ENCODE measurements at places on chromosomes 5 and 9.

GRCh38 chr9:6008169-6008979 is 7.0 kb downstream of the RANBP6 start:
- DNase-seq = peak; percentile 100

GRCh38 chr5:172632346-172633092 is 8.5 kb upstream of the NEURL1B start:
- DNase-seq = no peak

DNA sequence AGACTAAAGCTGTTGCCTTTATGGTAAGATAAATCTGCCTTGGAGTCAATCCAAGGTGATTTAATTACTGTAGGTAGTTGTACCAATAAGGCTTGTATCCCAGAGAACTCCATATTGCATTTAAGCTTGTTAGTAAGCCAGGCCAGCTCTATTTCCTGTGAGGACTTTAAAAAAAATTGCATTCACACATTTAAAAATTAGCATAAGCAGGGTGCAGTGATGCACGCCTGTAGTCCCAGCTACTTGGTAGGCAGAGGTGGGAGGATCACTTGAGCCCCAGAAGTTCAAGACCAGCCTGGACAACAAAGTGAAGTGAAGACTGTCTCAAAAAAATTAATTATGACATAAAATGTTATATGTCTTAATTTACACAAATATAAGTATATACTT is 28.7 kb upstream of the ABL1 start:
- DNase-seq = no peak

DNA sequence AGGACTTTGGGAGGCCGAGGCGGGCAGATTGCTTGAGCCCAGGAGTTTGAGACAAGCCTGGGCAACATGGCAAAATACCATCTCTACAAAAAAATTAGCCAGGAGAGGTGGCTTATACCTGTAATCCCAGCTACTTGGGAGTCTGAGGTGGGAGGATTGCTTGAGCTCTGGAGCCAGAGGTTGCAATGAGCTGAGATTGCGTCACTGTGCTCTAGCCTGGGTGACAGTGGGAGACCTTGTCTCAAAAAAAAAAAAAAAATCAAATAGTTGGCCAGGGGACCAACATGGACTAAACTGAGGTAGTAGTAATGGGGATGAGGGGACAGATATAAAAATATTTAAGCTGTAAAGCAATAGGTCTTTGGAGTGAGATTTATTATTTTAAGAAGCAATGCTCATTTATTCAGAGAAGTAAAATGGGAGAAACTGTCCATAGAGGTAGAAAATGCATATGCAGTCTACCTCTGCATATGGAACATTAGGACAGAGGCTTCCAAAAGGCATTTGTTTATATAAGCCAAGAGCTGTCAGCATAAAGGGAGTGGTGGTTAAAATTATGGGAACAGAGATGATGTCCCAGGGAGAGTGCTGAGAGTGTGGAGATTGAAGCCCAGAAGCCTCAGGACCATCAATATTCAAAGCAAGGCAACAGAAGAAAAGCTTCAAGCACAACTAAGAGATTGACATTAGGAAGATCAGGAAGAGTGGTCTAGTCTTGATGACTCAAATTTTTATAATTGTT is 98.1 kb downstream of the UBE2R2 start:
- no peak for DNase-seq

DNA sequence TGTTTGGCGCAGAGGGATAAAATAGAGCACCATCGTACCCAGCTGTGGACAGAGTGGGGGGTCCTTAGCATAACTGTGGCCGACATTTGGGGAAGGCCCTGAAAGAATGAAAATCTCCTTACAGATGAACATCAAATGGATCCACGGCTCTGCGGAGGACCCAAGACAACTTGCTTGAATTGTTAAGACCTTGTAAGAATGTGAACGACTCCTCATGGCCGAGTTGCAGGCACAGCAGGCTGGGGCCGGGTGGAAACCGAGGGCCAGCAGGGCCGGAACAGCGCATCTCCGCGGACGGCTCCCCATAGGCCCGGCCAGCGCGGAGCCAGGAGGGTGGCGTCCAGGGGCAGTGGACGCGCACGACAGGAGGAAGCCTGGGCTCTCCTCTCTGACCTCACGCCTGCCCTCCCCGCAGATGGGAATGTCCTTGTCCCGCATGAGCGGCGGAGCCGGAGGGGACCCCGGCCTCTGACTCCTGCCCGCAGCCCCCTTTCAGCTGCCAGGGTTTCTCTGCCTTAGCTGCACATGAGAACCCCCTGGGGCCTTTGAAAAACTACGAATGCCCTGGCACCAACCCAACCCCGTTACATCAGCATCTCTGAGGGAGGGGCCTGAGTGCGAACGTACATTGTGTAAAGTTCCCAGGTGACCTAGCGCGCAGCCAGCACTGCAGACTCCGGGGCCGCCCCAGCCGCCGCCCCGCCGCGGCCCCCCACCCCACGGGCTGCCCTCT is 36.2 kb upstream of the PTCH1 start:
- DNase-seq = peak; percentile 66

DNA sequence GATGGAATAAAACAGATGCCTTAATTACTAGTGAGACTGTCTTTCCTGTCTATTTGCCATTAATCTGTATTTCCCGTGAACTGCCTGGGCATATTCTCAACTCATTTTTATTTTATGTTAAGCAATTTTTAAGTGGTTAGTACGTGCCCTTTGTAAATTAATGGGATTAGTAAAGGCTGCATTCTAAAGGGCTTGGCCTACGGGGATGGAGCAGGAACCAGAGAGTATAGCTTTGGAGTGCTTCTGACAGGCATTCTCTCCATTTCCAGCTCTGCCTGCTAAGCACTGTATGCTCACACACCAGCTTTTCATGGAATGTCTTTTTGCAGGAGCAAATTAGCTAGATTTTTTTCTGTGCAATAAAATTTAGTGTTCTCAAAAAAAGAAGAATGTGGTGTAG is 241.2 kb downstream of the MCTP1 start:
- no peak for DNase-seq

DNA sequence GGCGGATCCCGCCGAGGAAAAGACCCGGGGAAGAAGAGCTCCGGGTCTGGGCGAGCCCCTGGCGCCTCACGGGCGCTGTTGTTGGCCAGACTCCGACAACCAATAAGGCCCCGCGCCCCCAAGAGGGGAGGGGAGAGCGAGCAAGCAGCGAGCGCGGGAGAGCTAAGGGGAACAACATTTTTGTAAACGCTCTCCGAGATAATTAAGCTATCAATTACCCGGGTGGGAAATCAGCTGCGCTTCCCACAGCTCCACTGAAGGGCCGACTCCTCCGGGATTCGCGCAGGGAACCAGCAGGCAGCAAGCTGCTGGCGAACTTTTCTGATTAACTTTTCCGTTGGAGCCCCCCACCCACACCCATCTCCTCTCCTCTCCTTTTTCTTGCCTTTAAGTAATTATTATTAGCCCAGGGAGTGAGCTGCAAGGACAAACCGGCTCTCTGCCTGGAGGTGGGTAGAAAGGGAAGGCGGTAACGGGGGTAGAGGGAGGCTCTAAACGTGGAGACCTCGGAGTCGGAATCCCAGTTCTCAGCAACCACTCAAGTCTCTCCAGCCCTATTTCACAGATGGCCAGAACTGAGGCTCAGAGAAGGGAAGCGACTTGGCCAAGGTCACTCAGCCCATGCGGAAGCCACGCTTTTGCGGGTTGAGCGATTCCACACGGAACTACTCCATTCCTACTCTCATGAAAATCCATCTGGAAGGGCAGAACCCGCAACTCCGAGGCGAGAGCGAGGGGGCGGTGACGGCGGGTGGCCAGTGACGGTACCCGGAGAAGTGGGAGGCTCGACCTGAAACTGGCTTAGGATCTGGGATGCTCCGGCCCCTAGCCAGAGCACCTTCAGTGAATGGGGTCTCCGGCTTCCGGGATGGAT is 1.3 kb downstream of the ASTN2 start:
- DNase-seq = no peak

DNA sequence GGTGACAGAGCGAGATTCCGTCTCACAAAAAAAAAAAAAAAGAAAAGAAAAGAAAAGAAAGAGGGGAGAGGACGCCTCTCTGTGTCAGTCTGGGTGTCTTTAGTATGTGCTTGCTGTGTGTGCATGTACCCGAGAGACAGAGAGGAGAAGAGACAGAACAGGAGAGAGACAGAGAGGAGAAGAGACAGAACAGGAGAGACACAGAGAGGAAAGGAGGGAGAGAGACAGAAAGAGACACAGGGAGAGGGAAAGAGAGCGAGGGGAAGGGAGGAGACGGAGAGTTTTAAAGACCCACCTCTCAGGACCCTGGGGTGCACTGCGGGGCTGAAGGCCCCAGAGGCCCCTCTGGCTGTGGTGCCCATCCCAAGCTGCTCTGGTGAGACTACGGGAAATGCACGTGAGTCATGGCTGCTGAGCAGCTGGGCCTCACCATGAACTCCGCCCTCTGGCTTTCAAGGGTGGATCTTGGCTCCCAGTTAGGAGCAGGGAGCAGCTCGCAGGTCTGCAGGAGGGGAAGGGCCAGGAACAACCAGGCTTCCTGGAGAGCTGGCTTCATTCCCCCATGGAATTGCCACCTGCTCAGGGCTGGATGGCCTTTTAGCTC is 7.9 kb downstream of the SLC6A3 start:
- DNase-seq = peak; percentile 17

All from right hindlimb (tissue), 1 donor.